ENCODE measurements at places on chromosomes 6 and 20.

GRCh38 chr20:58179432-58180099, 48.9 kb downstream of the ANKRD60 start:
- peak; percentile 66 for DNase-seq

DNA sequence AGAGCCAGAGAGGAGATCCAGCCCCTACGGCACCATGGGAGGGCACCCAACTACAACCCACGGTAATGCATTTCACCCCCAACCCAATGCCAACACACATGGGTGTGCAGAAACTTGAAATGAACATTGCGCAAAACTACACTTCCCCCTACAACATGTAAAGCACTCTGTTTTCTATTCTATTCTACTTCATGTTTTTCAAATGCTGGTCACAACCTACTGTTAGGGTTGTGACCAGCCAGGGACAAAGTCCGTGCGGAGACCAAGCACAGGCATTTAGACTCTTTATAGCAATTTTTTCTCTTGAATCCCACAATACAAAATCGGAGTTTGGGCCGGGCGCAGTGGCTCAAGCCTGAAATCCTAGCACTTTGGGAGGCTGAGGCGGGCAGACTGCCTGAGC, 90.6 kb downstream of the MRPL14 start:
- peak; percentile 83 for DNase-seq

- DNase-seq = no peak
Measured at GRCh38 chr6:140002396-140003022, 628.1 kb upstream of the CITED2 start.

DNA sequence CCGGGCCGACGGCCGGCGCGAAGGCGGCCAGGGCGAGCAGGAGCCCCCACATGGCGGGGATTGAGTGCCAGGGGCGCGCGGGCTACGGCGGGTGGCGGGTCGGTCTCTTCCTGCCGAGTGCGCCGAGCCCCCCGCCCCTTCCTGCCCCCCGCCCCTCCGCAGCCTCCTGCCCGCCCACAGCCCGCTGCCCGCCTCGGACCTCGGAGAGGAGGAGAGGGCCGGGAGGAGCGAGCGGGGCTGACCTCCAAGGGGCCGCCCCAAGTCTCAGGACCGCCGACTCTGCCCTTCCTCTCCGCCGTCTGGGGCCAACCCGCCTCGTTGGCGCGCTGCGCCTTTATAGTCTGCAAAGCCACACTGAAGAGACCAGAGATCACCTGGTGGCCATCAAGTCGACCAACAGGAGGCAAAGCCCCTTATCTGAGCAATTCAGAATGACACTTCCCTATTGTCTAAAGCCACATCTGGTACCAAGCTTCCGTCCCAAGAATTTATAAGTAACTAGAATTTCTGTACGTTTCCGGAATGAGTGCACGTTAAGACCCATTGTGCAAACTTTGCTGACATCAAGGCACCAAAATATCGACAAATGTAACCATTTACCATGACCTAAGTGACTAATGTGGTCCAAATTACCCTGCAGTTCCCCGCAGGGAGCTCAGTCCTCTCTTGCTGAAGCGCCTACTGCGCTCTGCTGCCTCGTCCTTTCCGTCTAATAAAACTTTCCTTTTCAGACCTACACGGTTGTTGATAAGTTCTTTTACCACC, at the start of gene CPXM1:
Gene CPXM1 (minus strand): TSS at position 107 of the 765 bp plus-strand sequence. CDS start 55 bp downstream, at position 52.
- peak; percentile 86 for DNase-seq

- DNase-seq = no peak
Measured at GRCh38 chr6:28082939-28083338, 2.6 kb downstream of the ZNF165 start.

DNA sequence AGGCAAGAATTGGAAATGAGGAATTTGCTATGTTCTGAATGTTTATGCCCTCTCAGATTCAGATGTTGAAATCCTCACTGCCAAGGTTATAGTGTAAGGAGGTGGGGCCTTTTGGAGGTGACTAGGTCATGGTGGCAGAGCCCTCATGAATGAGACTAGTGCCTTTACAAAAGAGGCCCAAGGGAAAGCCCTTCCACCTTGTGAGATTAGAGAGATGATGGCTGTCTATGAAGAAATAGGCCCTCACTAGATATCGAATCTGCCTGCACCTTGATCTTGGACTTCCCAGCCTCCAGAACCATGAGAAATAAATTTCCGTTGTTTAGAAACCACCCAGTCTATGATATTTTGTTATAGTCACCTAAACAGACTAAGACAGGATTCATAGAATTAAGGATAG, 10.4 kb downstream of the ASIP start:
- DNase-seq = no peak

GRCh38 chr6:135600086-135600702, 102.7 kb upstream of the AHI1 start:
- no peak for DNase-seq

GRCh38 chr6:45922728-45923351, 92.8 kb downstream of the CLIC5 start:
- DNase-seq = peak; percentile 74

DNA sequence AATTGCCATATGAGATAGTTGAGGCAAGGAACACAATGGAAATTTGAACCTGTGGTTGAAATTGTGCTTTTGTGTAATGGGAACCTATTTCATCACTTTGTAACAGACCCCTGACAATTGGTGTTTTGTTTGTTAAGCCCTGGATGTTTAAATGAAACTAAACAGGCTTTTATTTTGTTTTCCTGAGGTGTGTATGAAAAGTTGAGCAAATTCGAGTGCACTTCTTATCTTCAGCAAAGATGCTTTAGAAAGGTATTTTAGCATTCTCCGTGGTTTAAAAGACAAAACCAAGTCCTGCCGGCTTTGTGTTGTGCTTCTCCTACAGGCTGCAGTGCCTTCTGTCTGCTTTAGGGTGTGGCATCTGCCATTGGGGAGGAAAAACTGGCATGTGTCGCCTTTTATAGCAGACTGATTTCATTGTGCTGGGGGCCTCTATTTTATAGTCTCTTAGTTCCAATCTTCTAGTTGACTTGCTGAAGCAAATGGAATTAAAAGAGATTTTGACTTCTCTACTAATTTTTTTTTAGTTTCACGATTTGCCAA, 2.2 kb upstream of the ARID1B start:
- no peak for DNase-seq

GRCh38 chr6:127340171-127340570, 3.2 kb downstream of the ECHDC1 start:
- no peak for DNase-seq

GRCh38 chr6:106730718-106731117, 101.3 kb downstream of the QRSL1 start:
- DNase-seq = no peak

GRCh38 chr6:53230775-53231467, 82.3 kb upstream of the GCM1 start:
- DNase-seq = no peak

DNA sequence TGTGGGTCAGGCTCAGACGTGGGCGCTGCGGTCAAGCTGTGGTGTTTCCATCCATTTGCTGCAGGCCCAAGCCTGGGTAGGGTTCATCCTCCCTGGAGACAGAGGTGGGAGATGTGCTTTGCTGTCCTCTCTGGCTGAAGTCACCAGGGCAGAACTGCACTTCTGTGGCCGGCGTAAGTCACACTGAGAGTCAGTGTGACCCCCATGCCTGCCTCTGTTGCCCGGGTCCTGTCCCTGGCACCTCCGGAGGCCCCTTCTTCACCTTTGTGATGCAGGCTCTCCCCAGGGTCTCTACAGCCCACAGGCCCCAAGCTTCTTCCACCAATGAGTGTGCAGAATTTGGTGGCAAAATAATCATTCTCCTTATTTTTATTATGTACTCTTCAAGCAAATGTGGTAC, 53.8 kb upstream of the DACT2 start:
- no peak for DNase-seq

GRCh38 chr6:25223490-25223991, 55.6 kb upstream of the CARMIL1 start:
- DNase-seq = peak; percentile 71

GRCh38 chr6:71349395-71349794, 60.8 kb downstream of the OGFRL1 start:
- peak; percentile 73 for DNase-seq

GRCh38 chr20:44415833-44416715, 59.6 kb upstream of the TTPAL start:
- DNase-seq = no peak

DNA sequence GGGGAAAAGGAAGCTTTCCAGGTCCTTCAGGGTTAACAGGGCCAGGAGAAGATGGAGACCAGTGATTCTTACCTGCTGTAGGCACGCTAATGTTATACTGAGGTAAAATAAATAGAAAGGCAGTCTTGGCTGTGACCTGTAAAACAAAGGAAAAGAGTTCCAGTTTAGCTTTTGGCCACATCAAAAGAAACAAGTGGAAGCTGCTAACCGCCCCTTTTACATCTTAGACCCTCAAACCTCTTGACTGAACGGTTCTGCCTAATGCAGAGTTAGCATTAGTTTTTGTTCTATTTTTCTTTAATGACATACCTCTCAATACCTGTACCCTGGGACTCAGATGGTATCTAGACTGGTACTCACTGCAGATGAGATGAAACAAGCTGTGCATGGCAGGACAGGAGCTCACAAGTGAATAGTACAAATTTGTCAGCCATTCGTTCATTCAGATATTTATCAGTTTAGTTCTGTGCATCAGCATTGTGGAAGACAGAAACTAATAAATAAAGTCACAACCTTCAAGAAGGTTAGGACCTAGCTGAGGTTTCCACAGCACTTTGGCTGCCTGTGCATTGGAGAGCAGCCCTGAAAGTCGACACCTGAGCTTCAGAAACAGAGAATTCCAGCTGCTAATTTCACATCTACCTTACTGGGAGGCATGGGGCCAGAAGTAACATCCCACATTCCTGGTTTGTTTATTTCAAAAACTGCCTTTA, 41.0 kb downstream of the TRAM2 start:
- no peak for DNase-seq

DNA sequence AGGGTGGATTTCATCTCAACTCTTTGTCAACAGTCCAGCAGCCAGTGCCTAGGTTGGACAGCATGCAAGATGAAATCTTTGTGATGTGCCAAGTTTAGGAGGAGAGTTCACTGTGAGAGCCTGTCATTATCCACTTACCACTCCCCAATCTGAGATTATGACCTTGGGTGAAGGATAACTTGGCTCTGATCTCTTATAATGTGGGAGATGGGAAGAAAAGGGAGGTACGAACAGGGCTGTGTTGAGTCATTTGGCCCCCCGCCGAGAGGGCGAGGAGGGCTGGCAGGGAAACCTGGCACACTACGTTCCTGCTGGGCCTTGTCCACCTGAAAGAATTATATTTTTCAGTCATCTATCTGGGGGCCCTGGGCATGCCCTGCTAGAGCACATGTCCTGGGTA, 35.8 kb downstream of the LAMA4 start:
- no peak for DNase-seq

- no peak for DNase-seq
Measured at GRCh38 chr6:91031581-91031980, 444.7 kb upstream of the MAP3K7 start.
